ENCODE measurements at places on chromosomes 16 and 17.
A peak's percentile ranks its signal among the peaks of the same experiment; 100 is the strongest.

- DNase-seq = no peak
Observed at GRCh38 chr17:73128496-73128895, 36.0 kb upstream of the SLC39A11 start.

GRCh38 chr16:25151996-25152395, 40.5 kb downstream of the LCMT1 start:
- no peak for DNase-seq

GRCh38 chr17:59757881-59758385, 50.5 kb downstream of the VMP1 start:
- no peak for DNase-seq

DNA sequence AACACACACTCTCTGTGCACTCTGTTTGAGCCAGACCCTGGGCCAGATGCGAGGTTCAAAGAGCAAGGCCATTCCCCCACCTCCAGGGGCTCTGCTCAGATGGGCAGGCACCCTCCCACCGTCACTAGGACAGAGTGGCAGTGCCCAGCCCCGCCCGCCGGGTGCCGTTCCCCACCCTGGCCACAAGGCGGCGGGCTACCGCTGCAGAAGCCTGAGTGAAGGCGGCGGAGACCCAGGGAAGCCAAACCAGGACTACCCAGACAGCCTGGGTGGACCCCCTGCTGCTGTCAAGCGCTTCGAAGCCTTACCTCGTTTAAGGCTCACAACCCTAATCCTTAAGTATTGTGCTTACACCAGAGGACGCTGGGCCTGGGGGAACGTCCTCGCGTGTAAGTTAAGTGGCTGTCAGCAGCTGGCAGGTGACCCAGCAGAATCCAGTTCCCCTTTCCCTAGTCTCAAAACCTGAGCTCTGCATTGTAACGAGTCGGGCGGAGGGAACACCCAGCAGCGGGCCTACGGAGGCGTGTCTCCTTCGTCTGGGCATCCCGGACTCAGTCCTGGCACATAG, 4.5 kb downstream of the ARHGAP27 start:
- DNase-seq = peak; percentile 87

DNA sequence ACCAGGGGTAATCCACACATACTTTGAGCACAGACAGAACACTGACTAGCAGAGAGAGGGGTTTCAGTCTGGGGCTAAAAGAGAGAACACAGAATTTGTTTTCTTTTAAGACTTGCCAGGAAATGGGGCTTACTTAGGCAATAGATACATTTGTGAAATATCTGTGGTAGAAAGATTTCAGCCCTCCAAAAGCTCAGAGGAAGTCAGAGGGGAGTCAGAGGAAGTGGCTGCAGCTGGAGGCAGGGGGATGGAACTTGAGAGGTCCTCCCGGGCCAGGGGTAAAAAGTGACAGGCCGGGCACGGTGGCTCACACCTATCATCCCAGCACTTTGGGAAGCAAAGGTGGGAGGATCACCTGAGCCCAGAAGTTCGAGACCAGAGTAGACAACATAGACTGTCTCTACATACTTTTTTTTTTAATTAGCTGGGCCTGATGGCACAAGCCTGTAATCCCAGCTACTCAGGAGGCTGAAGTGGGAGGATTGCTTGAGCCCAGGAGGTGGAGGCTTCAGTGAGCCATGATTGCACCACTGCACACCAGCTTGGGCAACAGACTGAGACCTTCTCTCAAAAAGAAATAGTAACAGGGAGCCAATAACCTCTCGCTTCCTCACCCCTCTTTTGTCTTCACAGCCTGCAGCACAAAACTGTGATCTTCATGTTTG, 49.9 kb downstream of the NLRC5 start:
- peak; percentile 2 for DNase-seq

GRCh38 chr17:68539548-68540467, 27.6 kb downstream of the PRKAR1A start:
- DNase-seq = no peak
